ENCODE measurements at places on chromosomes 3 and 15. TPM values are rescaled to one million over a fixed set of nuclear protein-coding genes. Genes with fewer than 3 reads are reported as not detected.

GOLGA6L9 gene
- total RNA-seq, result 3.8 TPM

P3H2 gene
- 42.3 TPM for total RNA-seq

UCN2 gene
- 35.4 TPM for total RNA-seq

FAM174B gene
- 0.71 TPM for total RNA-seq

CELF6 gene
- total RNA-seq, result 0.17 TPM

CCDC54 gene
- not detected for total RNA-seq
